ENCODE measurements at places on chromosomes 1 and 21.

- no peak for DNase-seq
Measured at GRCh38 chr1:80639777-80640533, 1160.8 kb upstream of the ADGRL2 start.

- DNase-seq: no peak
Measured at GRCh38 chr1:33228935-33229487, 27.3 kb upstream of the ZNF362 start.

DNA sequence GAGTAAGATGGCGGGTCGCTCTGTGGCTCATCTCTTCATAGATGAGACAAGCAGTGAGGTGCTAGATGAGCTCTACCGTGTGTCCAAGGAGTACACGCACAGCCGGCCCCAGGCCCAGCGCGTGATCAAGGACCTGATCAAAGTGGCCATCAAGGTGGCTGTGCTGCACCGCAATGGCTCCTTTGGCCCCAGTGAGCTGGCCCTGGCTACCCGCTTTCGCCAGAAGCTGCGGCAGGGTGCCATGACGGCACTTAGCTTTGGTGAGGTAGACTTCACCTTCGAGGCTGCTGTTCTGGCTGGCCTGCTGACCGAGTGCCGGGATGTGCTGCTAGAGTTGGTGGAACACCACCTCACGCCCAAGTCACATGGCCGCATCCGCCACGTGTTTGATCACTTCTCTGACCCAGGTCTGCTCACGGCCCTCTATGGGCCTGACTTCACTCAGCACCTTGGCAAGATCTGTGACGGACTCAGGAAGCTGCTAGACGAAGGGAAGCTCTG lies 2.4 kb downstream of the TNFAIP8L2 start:
- DNase-seq: no peak

- DNase-seq: no peak
Measured at GRCh38 chr1:52658795-52659194, 25.8 kb downstream of the SHISAL2A start.

GRCh38 chr1:193417403-193417802 lies 231.0 kb upstream of the B3GALT2 start:
- peak; percentile 8 for DNase-seq

GRCh38 chr21:31479714-31480113 lies 135.7 kb upstream of the TIAM1 start:
- no peak for DNase-seq

DNA sequence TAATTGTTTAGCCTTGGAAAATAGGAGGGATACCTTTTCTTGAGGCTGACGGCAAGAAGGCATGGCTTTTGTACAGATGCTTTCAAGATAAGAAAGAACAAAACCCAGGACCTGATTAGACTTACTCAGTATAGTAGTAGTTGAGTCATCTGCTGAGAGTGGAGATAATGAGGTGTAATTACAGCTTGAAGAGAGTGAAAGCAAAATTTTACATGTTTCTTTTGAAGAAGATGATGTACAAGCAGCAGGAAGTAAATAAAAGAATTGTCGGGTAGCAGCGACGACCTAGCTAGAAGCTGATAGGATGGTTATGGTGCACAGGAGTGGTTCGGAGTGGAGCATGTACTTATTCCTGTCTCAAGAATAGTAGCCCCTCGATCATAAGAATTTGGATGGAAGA lies 6.6 kb downstream of the ANGPTL1 start:
- DNase-seq: no peak

GRCh38 chr1:37944086-37944763 lies 2.6 kb downstream of the INPP5B start:
- no peak for DNase-seq

DNA sequence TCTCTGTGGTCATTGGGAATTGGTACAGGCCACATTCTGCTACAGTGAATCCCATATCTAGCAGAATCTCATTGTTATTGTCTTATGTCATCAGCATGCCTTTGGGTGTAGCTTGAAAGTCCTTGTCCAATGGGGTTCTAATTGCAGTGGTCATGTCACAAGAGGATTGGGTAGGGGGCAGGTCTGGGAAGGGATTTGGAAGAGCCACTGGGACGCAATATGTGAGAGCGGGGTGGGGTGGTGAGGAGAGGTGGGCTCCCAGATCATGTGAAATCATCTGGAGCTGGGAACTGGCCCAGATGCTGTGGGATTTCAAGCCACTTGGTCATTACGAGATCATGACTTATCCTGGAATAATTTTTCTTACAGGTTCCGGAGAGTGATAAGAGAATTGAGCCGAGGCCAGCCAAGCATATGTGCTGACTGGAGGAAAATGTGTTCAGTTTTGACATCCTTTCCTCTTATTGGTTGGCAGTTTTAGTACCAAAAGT lies 16.3 kb downstream of the CNIH3 start:
- no peak for DNase-seq

DNA sequence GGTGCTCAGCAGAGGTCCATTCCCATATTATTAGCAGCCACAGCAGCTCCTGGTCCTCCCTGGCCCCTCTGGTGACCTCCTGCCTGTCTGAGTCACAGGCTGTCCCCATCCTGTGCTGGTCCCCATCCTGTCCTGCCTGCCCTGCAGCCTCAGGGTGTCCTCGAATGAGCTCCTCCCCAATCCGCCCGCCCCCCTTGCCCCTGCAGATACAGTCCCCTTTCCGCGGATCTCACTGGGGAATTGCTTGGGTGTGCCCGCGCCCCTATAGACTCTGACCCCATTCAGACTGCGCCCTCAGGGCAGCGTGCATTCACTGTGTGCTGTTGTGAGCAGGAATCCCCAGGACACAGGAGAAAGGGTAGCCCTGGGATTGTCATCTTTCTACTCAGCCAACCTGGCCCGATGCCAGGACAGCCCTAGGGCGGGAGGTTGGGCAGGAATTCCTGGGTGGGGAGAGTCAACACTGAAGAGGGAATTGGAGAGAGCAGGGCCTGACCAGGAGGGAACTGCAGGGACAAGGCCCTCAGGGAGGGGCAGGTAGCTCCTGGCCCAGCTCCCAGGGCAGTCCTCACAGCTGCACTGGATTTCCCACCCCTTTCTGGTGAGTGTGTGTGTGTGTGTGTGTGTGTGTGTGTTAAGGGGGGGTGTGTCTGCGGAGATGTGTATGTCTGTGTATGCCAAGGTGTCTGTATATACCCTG lies 1.1 kb upstream of the GUCA2A start:
- DNase-seq: no peak

- no peak for DNase-seq
Measured at GRCh38 chr1:62834400-62834961, 50.5 kb downstream of the ATG4C start.

DNA sequence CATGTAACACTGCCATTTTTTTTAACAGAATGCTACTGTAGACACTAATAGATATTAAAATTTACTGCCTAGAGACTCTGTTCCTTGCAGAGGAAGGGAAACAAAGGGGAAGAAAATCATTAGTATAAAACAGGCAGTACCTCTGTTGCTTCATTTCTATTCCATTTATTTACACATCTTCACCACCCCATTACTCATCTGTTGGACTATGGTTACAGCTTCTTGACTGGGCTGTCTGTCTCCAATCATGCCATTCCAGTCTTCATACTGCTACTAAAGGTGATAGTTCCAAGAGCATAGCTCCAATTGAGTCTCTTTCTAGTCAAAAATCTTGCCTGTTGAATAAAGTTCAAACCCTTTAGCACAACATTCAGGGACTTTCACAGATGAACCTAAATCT lies 22.2 kb upstream of the GPR25 start:
- DNase-seq: no peak

GRCh38 chr21:28133116-28133515 lies 859.6 kb downstream of the LTN1 start:
- no peak for DNase-seq

- no peak for DNase-seq
Measured at GRCh38 chr1:232690285-232690935, 60.5 kb upstream of the SIPA1L2 start.

Data from stimulated activated CD4-positive, alpha-beta T cell treated with anti-CD3 and anti-CD28 coated beads, Interleukin-15, amount 100 ng/mL, for 1 hour (primary cell).